ENCODE measurements at places on chromosomes 5 and 9. TPM values are rescaled to one million over a fixed set of nuclear protein-coding genes. Genes with fewer than 3 reads are reported as not detected.

DNA sequence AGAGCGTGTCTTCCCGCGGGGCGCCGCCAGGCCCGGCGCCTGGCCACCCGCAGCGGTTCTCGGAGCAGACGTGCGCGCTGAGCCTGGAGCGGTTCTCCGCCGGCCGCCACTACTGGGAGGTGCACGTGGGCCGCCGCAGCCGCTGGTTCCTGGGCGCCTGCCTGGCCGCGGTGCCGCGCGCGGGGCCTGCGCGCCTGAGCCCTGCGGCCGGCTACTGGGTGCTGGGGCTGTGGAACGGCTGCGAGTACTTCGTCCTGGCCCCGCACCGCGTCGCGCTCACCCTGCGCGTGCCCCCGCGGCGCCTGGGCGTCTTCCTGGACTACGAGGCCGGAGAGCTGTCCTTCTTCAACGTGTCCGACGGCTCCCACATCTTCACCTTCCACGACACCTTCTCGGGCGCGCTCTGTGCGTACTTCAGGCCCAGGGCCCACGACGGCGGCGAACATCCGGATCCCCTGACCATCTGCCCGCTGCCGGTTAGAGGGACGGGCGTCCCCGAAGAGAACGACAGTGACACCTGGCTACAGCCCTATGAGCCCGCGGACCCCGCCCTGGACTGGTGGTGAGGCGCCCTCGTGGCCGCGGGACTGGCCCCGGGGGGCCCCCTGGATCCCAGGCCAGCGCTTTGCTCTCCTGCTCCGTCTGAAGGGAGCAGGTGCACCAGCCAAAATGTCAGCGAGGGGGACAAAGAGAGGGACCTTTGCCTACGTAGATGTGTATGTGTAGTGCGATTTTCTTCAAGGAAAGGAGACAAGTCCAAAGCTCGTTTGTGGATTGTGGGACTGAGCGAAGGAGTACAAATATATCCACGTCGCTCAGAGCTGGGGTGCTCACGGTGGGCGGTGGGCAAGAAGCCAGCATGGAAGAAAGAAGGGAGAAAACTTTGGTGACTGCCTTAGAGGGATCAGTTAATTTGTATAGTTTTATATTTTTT is 19.5 kb downstream of the BTNL9 start:
- H3K4me1 ChIP-seq: no peaks in the 10 kb centered on the region
- H3K36me3 ChIP-seq: no peaks in the 10 kb centered on the region
- H3K27ac ChIP-seq: no peak overlapping the region
- no peak for DNase-seq
- peaks cover 25% of the 10 kb centered on the region for H3K27me3 ChIP-seq

DNA sequence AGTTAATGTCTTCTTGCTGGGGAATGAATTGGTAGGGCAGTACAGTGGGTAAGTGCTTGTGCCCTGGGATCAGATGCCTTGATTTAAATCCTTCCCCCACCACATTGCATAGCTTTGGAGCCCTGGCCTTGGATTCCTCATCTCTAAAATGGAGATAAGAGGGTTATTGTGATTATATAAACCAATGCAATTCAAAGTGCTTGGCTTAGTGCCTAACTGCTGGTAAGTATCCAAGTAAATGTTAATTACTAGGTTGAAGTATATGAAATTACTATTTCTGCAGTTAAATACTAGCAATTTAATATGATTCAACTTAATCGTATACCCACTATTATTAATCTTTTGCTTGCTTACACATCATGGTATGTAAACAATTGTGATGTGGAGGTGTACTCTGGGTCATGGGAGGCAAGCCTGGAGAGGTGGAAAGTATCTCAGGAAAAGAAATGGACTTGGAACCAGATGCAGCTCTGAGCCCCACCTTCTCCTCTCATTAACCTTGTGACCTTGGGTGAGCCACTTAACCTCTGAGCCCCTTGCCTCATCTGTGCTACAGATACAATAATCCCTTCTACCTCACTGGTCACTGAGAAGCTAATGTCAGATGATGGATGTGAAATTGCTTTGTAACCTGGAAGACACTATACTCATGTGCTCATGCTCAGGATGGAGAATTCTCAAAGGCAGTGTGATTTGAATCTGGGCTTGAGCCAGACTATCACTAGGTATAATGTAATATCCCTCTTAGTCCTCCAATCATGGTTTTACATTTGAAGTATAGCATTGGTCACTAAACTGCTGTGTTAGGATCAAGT is 23.8 kb downstream of the NEUROG1 start:
- H3K4me3 ChIP-seq: no peak overlapping the region
- H3K4me1 ChIP-seq: no peaks in the 10 kb centered on the region
- no peak for DNase-seq

DNA sequence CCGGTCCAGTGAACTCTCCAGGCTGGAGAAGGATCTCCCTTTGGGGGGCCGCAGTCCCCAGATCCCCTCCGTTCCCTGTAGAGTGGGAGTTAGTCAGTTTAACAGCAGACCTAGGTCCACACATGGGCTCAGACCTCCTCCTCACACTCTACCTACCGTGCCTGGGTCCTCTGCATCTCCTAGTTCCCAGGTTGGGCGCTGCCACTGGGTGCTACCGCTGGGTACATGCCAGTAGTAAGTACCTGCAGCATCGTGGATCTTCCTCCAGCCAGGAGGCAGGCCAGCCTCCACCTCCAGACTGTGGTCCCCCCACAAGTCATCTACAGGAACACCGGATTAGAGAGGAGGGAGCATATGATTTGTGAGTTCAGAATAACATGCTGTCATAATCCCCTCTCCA is 802 bp downstream of the APBB3 start:
- peaks cover 35% of the 10 kb centered on the region for H3K4me1 ChIP-seq
- no peaks in the 10 kb centered on the region for H3K27me3 ChIP-seq
- no peak for DNase-seq
- peak overlapping the region; percentile 91 for H3K27ac ChIP-seq
- peak overlapping the region; percentile 84 for H3K4me3 ChIP-seq

GRCh38 chr9:31908158-31908890 is 476.1 kb upstream of the ACO1 start:
- no peaks in the 10 kb centered on the region for H3K36me3 ChIP-seq
- H3K27ac ChIP-seq: no peak overlapping the region
- no peak for DNase-seq
- no peaks in the 10 kb centered on the region for H3K27me3 ChIP-seq
- H3K4me3 ChIP-seq: no peak overlapping the region
- H3K4me1 ChIP-seq: no peaks in the 10 kb centered on the region

DNA sequence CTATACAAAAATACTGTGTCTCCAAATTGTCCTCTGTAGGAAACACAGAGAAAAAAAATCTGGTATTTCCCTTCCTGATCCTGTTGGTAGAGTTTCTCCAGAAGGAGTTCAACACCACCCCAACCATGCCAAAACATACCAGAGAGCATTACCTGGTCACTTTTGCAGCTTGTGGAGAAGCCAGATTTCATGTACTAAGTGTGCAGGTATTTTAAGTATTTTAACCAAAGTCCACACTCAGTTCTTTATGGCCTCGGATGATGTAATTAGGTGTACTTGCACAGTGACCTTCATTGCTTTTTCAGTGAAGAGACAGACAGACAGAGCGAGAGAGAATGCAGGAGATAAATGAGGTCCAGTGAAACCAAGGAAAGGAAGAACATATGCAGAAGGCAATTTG is 2046.8 kb upstream of the CDH9 start:
- DNase-seq: no peak
- H3K27me3 ChIP-seq: no peaks in the 10 kb centered on the region
- no peak overlapping the region for H3K27ac ChIP-seq
- no peaks in the 10 kb centered on the region for H3K4me1 ChIP-seq
- no peaks in the 10 kb centered on the region for H3K36me3 ChIP-seq
- H3K4me3 ChIP-seq: no peak overlapping the region

DNA sequence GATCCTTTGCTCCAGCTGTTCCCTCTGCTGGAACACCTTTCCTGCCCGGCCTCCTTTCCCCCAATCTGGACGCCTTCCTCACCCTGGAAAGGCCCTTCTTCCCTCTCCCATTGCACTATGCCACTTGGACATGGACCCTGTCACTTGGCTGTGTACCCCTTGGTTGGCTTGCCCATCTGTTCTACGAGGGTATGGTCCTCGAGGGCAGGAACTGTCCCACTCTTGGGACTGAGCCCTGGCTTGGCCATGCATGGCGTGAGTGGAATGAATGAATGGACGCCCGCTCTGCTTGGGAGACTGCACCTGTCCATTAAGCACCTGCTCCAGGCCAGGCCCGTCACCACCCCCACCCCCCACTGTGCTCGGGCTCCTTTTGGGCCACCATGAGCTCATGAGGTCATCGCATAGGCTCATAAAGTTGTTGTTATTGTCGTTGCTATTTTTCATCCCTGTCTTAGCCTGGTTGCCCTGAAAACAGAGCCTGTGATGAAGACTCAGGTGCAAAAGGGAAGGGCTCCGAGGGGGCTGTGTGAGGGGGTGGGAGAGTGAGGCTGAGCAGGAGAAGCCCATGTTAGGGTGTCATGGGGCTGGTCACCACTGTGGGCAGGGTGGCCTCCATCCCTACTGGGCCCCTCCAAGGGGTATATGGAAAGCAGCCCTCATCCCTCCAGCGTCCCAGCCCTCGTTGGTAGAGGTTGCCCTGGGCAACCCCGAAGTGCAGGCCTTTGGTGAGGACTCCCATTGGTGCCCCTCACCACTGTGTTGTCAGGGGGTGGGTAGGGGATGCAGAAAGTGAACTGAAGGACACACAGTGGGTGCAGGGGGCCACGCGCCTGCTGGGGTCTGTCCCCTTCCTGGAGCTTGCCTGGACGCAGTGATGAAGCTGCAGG is 57.2 kb upstream of the IER5L start:
- no peaks in the 10 kb centered on the region for H3K27me3 ChIP-seq
- no peak overlapping the region for H3K4me3 ChIP-seq
- H3K27ac ChIP-seq: no peak overlapping the region
- H3K36me3 ChIP-seq: no peaks in the 10 kb centered on the region

DNA sequence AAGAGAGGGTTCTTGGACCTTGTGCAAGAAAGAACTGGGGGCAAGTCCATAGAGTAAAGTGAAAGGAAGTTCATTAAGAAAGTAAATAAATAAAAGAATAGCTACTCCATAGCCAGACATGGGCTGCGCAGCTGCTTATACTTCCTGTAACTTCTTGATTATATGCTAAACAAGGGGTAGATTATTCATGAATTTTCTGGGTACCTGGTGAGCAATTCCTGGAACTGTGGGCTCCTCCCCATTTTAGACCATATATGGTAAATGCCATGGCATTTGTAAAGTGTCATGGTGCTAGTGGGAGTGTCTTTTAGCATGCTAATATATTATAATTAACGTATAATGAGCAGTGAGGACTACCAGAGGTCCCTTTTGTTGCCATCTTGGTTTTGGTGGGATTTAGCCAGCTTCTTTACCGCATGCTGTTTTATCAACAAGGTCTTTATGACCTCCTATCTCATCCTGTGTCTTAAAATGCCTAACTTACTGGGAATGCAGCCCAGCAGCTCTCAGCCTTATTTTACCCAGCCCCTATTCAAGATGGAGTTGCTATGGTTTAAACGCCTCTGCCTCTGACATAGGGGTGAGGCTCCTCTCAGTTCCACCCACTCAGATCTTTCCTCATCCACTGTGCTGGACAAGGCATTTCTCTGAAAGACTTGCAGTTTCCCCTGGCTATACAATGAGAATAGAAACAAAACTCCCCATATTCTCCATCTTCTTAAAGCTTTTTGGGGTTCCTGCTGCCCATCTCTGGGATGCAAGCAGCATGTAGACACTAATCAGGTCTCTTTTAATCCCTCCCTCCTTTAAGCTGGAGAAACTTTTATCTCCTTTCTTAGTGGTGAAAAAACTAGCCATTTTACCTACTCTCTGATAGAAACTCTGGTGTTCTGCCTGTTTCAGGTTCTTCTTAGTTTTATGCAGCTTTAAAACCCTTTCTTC is 91.2 kb downstream of the ARRDC3 start:
- H3K4me1 ChIP-seq: no peaks in the 10 kb centered on the region
- no peak overlapping the region for H3K4me3 ChIP-seq
- no peaks in the 10 kb centered on the region for H3K27me3 ChIP-seq
- DNase-seq: no peak
- H3K36me3 ChIP-seq: no peaks in the 10 kb centered on the region

- H3K27me3 ChIP-seq: no peaks in the 10 kb centered on the region
- no peak overlapping the region for H3K4me3 ChIP-seq
- no peak overlapping the region for H3K27ac ChIP-seq
- DNase-seq: no peak
- H3K4me1 ChIP-seq: no peaks in the 10 kb centered on the region
These were observed 73.5 kb downstream of the PPP2R2B start for GRCh38 chr5:146805081-146805480.

DNA sequence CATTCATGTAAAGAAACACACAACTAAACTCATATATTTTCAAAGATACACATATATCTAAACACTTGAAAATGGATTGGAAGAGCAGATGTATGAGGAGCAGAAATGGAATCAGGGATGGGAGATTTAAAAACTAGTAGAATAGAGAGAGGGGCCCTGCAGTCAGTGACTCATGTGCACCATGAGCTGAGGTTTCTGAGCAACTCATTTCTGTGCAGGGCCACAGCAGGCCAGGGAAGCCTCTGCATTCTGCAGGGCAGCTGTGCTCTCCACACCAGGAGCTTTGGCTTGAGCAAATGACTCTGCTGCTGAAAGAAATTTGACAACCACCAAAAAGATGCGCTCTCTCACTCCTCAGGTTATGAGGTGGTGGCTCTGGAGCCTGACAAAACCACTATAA is 27.1 kb downstream of the LHX6 start:
- H3K27me3 ChIP-seq: no peaks in the 10 kb centered on the region
- no peaks in the 10 kb centered on the region for H3K4me1 ChIP-seq
- H3K36me3 ChIP-seq: no peaks in the 10 kb centered on the region
- H3K4me3 ChIP-seq: no peak overlapping the region

- H3K4me3 ChIP-seq: no peak overlapping the region
- H3K27ac ChIP-seq: no peak overlapping the region
- H3K4me1 ChIP-seq: peaks cover 17% of the 10 kb centered on the region
- no peaks in the 10 kb centered on the region for H3K27me3 ChIP-seq
These were observed 22.8 kb upstream of the ANKRD33B start for GRCh38 chr5:10540951-10541646.

GRCh38 chr9:7405924-7406604 is 393.5 kb downstream of the DMAC1 start:
- no peak overlapping the region for H3K27ac ChIP-seq
- no peak for DNase-seq
- no peaks in the 10 kb centered on the region for H3K4me1 ChIP-seq
- H3K27me3 ChIP-seq: no peaks in the 10 kb centered on the region
- no peaks in the 10 kb centered on the region for H3K36me3 ChIP-seq

GRCh38 chr5:163357636-163358035 is 79.8 kb upstream of the CCNG1 start:
- no peak overlapping the region for H3K27ac ChIP-seq
- no peaks in the 10 kb centered on the region for H3K4me1 ChIP-seq
- no peak overlapping the region for H3K4me3 ChIP-seq

DNA sequence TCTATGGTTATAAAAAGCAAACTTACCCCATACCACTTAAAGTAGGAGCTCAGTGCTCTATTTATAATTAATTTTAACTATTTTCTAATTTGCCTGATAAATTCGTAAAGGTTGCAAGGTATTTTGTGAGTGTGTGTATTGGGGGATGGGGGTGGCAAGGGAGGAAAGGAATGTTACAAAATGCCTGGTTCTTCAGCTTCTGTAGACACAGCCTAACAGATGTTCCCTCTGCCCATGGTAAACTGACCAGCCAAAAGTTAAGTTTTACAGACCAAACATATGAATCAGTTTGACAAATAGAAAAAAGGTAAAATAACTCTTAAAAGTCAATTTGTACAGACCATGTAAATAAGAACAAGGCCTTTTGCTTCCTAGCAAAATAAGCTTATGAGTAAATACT is 232.6 kb downstream of the KIAA0825 start:
- no peak overlapping the region for H3K27ac ChIP-seq
- no peaks in the 10 kb centered on the region for H3K36me3 ChIP-seq
- no peak overlapping the region for H3K4me3 ChIP-seq
- no peaks in the 10 kb centered on the region for H3K27me3 ChIP-seq
- DNase-seq: no peak

The SLC35D2 gene
- total RNA-seq: 30.3 TPM

The SPINK14 gene
- not detected for total RNA-seq

The RNF224 gene
- total RNA-seq: not detected

Data from CD4-positive, alpha-beta memory T cell (primary cell).